Spinal cord (tissue), 10 donors: ENCODE measurements at places on chromosomes 1 and 21. TPM values are rescaled to one million over a fixed set of nuclear protein-coding genes. Genes with fewer than 3 reads are reported as not detected.

The S100A7A gene
- not detected for total RNA-seq

- H3K4me3 ChIP-seq = no peak overlapping the region
- no peak overlapping the region for H3K27ac ChIP-seq
- H3K27me3 ChIP-seq = no peaks in the 10 kb centered on the region
- H3K4me1 ChIP-seq = no peaks in the 10 kb centered on the region
- DNase-seq = no peak
These were observed 9.2 kb downstream of the SPATA6 start for GRCh38 chr1:48462716-48463302.

DNA sequence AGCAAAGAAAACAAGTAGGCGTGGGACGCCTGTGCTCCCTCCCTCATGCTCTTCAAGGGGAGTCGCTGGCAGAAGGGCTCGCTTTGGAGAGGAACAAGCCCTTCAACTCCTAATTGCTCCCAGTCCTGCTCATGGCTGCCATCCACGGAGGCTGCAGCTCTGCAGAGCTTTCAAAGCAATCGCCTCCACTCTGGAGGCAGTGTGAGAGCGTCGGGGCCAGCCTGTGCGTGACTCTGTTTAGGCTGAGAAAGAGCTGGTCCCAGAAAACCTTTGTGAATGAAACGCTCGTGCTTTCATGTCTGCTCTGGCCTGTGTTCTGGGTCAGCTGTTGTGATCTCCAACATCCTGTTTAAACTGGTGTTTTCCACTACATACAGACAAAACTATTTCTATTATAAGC lies 23.9 kb upstream of the RUNX1 start:
- H3K4me1 ChIP-seq = no peaks in the 10 kb centered on the region
- H3K27ac ChIP-seq = peak overlapping the region; percentile 59
- DNase-seq = no peak

- no peak for DNase-seq
- H3K4me3 ChIP-seq = no peak overlapping the region
- H3K27me3 ChIP-seq = no peaks in the 10 kb centered on the region
- peak overlapping the region; percentile 35 for H3K27ac ChIP-seq
These were observed 3.7 kb upstream of the SDE2 start for GRCh38 chr1:226002667-226003501.

The FMN2 gene
- 78.7 TPM for total RNA-seq

DNA sequence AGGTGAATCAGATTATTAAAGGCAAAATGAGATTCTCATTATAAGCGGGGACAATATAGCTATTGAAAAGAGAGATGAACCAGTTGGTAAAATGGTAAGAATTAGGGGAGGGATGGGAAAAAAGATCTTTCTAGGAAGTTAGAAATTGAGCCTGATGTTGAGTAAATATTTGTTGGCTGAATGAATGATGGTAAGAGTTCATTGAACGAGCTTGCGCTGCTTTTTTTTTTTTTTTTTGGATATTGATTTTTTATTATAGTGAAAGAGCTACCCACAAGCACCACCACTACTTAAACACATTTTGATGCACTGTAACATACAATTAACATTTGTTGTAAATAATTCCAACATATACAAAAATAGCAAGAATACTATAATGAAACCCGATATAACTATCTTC lies 1.1 kb upstream of the GCLM start:
- H3K4me3 ChIP-seq = no peak overlapping the region
- H3K4me1 ChIP-seq = peaks cover 7% of the 10 kb centered on the region
- no peak overlapping the region for H3K27ac ChIP-seq

DNA sequence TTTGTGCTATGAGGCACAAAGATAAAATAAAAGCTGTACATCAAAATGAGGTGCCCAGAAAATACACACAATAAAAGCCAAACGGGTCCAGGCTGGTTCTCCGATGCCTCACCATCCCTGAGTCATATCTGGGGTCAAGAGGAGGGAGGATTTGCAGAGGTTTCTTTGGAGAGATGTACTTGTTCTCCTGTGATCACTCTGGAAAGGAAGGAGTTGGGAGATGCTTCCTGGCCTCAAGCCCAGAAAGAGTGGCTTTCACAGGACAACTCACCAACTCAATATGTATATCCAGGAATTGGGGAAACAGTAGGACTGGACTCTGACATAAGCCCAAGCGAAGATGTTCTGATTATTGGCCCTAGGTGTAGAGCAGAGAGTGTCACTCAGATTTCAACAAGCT lies 51.9 kb downstream of the DIPK1A start:
- H3K36me3 ChIP-seq = no peaks in the 10 kb centered on the region
- no peak for DNase-seq
- no peak overlapping the region for H3K4me3 ChIP-seq
- H3K27me3 ChIP-seq = no peaks in the 10 kb centered on the region
- no peak overlapping the region for H3K27ac ChIP-seq
- no peaks in the 10 kb centered on the region for H3K4me1 ChIP-seq

The CDCA8 gene
- 2.2 TPM for total RNA-seq

GRCh38 chr1:58887059-58887458 lies 103.2 kb upstream of the JUN start:
- no peak for DNase-seq
- no peak overlapping the region for H3K27ac ChIP-seq
- H3K36me3 ChIP-seq = no peaks in the 10 kb centered on the region
- no peak overlapping the region for H3K4me3 ChIP-seq
- H3K4me1 ChIP-seq = peaks cover 24% of the 10 kb centered on the region
